ENCODE measurements at places on chromosomes 1 and 21. TPM values are rescaled to one million over a fixed set of nuclear protein-coding genes. Genes with fewer than 3 reads are reported as not detected.

The KCNE2 gene
- not detected for total RNA-seq

The JAM2 gene
- 5.6 TPM for total RNA-seq

DNA sequence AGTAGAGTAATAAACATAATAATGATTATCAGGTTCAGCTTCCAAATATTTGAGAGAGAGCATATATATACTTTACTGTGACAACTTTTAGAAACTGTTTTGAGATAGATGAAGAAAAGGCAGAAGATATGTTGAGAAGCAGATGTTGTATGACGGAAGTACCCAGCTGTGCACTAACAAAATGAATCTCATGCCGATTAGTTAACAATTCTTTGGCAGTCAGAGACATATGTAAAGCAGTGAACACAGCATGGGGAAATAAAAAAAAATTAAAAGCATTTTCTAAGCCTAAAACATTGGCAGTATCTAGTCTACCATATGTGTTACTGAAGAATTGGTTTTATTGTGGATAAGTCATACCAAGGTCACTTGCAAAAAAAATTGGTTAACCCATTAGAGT lies 51.8 kb downstream of the MAGI3 start:
- DNase-seq: no peak

DNA sequence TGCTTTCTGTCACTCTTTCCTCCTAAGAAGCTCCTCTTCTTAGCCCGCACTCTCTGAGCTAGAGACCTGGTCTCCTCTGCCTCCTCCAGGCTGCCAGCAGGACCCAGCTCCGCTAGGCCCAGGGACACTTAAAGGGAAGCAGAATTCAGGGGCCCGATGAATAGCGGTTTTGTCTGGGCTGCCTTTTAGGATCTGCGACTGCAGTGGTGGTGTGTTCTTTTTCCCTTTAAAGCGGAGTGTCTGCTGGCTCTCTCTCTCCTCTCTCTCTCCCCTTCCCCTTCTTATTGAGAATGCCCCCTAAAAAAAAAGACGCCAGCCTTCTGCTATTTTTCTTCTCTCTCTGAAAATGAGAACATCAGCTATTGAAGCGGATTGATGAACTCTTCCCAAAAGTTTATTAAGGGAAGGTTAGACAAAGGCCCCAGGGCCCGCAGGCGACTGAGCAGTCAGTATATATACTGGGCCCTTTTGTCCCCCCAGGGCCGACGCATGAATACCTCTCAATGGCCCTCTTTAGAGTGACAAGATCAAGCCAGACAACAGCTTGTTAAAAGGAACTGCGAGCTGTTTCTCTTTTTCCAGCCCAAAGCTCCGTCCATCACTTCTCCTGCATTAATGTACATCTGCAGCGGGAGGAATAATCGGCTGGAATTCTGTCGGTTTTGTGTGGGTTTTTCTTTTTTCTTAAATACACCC lies 27.0 kb downstream of the PAX7 start:
- no peak for DNase-seq

DNA sequence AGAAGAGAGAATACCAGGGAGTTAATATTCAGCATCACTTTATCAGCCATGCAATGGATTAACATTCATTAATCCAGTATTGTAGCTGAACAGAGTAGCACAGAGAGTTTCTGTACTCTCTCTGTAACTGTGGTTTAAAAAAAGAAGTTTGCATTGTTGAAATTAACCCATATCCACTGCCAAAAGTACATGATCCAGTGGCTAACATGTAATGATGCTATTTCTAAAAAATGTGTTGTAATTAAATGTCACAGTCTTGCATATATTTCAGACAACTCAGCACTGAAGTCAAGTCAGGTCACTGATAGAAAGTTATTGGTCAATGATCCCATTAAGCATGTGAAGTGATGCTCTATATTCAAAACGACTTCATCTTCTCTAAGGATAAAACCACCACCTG lies 141.3 kb downstream of the NRIP1 start:
- DNase-seq: peak; percentile 37

DNA sequence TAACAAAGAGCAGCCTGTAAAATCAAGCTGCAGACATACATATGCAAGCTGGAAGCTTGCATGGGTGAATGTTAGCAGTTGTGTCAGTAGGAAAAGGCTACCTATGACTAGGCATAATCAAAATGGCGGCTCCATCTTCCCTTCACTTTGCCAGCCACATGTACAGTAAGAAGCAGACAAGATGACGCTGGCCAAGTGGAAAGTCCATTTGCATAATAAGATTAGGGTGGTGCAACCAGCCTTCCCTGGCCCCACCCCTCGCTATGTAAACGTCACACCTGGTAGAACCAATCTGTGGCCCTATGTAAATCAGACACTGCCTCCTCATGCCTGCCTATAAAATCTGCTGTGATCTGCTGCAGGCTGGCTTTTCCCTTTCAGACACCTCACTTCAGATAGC lies 171.9 kb upstream of the USP25 start:
- DNase-seq: no peak

DNA sequence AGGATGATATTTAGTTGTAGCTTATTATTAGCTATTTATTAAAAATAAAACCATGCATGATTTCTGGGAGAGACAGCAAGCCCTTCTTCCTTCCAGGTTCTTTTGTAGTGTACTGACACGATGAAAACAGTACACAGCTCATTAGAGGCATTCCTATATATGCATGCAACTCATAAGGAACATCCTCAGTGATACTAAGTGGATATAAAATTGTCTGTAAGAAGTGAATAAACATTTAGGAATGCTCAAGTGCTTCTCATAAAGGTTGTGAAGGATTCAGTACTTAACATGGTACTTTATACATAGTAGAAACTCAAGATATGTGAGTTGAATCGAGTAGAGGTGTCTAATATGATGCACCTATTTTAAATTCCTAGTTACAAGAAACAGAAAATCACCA lies 287.7 kb downstream of the SDCCAG8 start:
- DNase-seq: no peak

DNA sequence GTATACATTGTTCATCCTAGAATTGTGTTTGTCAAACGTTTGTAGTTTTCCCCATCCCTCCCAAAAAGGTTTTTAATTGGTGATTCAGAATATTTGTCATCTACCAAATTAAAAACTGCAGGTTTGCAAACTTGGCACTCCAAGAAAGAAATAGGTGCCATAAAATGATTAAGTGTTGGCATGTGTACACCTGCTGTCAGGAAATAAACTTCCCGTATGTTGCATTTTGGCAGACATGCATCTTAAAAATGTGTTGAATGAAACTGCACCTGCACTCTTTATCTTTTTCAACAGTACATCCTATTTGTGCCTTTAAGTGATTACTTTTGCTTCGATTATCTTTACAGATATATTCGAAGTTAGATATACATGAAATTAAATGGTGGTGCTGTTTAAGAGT lies 7.3 kb downstream of the B3GALT2 start:
- no peak for DNase-seq

The DENND2D gene
- 0.71 TPM for total RNA-seq

The TTC22 gene
- not detected for total RNA-seq

The SYPL2 gene
- 0.34 TPM for total RNA-seq

GRCh38 chr1:5815211-5815610 lies 177.0 kb downstream of the NPHP4 start:
- DNase-seq: no peak

DNA sequence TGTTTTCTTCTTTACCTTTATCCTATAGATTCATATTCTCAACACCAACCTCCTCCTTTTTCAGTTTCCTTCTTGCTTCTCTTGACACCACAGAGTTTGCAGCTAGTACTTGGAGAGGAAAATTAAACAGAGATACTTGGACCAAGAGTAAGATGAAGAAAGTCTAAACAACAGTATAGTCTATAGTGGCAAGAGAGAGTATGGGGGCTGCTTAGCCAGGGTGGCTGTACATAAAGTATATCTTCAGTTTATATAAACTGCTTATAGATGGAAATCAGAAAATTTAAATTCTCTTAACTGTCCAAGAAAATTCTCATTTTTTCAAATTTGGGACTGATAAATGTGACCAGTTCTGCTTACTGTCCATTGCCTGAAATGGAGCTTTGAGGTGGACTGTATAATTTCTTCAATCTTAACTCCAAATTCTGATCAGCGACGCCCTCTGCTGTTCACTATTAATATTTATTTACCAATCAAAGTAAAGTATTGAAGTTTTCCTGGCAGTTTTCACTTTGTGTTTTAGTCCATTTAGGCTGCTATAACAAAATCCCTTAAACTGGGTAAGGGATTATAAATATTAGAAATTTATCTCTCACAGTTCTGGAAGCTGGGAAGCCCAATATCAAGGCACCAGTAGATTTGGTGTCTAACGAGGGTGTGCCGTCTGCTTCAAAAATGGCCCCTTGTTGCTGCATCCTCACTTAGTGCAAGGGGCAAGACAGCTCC lies 14.8 kb upstream of the METTL18 start:
- peak; percentile 31 for DNase-seq

The ELAVL4 gene
- not detected for total RNA-seq

The EPHB2 gene
- total RNA-seq: 2.6 TPM

The GUCA2A gene
- not detected for total RNA-seq

The TSPAN2 gene
- 0.90 TPM for total RNA-seq

The TMEM269 gene
- total RNA-seq: not detected

DNA sequence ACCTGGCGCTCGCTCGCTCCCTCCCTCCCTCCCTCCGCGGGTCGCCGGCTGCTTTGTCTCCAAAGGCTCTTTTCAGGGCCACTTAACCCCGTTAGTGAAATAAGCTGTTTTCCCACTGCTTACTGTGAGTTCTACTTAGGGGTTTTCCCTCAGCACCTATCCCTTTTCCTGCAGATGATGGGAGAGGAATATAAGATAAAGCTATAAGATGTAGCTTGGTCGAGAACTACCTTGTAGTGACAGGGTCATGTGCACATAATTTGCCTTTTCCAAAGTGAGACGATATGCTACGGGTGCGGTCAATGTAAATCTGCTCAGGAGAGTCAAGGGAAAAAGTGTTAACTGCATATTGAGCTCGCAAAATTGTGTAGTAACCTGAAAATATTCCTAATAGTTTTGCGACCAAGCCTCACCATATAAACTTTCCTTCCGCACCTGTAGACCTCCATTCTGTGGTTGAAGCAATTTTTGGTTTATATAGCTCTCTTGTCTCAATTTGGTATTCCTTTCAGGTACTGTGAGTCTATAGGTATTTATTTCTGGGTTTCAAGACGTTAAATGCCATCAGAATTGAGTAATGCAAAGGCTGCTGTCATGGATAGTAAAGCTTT lies 55.8 kb upstream of the BOLA1 start:
- peak; percentile 2 for DNase-seq

DNA sequence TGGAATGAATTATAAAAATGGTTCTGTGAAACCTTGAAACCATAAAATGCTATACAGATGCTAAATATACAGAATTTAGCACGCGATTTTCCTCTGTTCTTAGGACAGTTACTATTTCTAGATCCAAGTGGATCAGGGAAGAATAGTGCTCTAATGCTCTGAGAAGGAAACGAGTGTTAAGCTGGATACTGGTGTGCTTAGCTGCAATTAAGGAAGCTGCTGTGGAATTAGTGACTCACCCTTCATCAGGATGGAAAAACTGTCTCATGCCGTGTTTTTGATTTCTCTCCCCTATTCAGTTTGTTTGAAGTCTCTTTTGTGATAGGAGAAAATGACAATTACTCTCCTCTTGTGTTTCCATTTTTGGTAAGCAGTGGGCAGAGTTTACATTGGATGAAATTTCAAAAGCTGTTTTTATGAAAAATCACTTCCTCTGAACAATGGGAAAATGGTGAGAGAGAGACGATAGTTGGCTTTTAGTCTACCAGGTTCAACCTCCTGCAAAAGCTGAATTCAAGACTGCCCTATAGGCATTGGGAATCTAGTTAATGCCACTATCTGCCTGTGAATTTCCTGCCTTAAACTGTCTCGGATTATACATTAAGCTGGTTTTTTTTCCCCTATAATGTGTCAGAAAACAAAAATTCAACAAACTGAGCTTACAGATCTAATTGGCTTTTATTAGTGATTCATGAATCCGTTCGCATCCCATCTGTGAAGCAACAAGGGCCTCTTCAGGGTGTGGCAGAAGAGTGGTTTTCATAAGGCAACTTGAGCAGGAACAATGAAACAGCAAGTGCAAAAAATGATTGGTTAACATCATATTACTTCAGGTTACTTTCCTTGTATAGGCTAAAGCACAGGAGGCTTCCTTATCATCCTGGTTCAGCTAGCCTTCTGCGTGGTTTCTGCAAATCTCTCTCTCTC lies 179.8 kb downstream of the ST6GALNAC3 start:
- no peak for DNase-seq

The RYR2 gene
- total RNA-seq: 0.06 TPM

- DNase-seq: no peak
These were observed 54.6 kb downstream of the CASQ2 start for GRCh38 chr1:115713906-115714305.

DNA sequence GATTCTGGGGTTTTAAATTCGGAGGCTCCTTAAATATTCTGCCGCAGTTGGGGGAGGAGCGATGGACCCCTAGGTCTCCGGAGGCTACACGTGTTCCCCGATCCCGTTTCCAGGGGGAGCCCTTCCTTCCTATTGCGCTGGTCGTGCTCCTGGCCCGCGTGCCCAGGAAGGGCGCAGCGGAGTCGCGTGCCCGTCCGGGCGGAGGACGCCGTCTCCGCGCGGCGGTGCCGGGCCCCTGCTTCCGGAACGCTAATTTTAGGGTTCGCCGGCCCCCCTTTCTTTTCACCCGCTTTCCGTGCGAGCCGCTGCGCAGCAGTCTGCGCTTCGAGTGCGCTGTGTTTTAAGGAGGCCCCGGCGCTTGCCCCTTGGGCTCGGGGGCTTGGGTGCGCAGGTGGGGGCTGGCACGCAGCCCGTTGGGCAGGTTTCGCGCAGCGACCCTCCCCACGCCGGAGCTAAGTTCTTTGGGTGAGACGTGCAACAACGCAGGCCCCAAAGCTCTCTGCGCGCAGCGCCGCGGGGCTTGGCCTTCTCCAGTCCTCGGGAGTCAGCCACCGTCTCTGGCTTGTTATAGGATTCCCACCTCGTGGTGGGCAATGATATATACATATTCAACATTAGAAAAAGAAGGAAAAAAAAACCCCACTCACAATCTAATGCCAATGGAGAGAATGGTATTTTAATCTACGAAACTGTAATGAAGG lies 43.5 kb upstream of the DNAJC6 start:
- peak; percentile 61 for DNase-seq

The ETV3L gene
- total RNA-seq: not detected

- DNase-seq: peak; percentile 15
These were observed 161.8 kb upstream of the IRF2BP2 start for GRCh38 chr1:234771642-234772344.

GRCh38 chr1:12600880-12601633 lies 17.0 kb downstream of the DHRS3 start:
- no peak for DNase-seq

The ADGRL2 gene
- total RNA-seq: 1.2 TPM

The KNCN gene
- total RNA-seq: not detected

DNA sequence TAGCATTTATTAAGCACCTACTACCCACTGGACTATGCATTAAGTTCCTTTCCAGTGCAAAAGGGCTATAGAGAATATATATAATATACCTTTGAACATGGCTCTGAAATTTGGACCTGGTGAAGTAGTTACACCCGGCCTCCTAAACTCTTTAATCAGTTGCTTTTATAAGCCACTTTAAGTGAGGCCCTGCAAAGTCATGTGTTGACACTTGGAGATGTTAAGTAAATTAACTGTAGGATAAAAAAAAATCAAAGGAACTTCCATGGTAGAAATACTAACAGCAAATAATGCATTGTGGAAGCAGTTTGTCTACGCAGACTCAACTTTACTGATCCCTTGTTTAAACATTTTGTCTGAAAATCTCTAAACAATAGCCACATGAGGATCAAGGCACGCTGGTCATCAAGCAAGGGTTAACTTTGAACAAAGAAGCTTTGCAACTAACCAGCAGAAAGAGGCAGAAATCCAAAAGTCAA lies 283.9 kb downstream of the VAV3 start:
- DNase-seq: no peak
